ENCODE measurements at places on chromosomes 4 and X. TPM values are rescaled to one million over a fixed set of nuclear protein-coding genes. Genes with fewer than 3 reads are reported as not detected.

The MAGEH1 gene
- 2.7 TPM for total RNA-seq

The ALB gene
- total RNA-seq: 0.22 TPM

The ERVMER34-1 gene
- total RNA-seq: 1.7 TPM

The WDFY3 gene
- 23.1 TPM for total RNA-seq

The ATP5ME gene
- 384 TPM for total RNA-seq

The BRCC3 gene
- 18.0 TPM for total RNA-seq

The EXOC1 gene
- total RNA-seq: 37.4 TPM

The PGAM4 gene
- total RNA-seq: not detected

The RBMXL3 gene
- total RNA-seq: not detected

The SLC16A2 gene
- total RNA-seq: 11.1 TPM

The CT47A1 gene
- not detected for total RNA-seq

The CWH43 gene
- total RNA-seq: 3.0 TPM
